Tibial artery (tissue), 4 donors: ENCODE measurements at places on chromosomes 6 and 20.

DNA sequence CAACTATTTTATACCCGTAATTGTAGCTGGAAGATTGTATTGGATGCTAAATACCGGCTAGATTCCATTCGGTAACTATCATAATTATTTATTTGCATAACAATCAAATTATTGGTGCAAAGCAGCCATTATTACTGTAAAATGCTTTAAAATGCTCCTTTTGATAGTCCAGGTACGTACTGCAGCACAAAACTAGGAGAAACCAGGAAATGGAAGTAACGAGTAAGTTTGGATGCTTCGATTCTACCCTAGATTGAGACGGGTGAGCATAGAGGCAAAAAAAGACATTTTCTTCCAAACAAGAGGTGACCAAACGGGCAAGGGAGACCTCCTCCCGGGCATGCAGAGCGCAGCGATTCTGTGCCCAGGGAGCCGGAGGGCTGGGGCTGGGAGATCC, 469 bp upstream of the XRN2 start:
- DNase-seq: no peak
- peak overlapping the region; percentile 88 for H3K4me3 ChIP-seq
- no peaks in the 10 kb centered on the region for H3K27me3 ChIP-seq

- H3K27me3 ChIP-seq: no peaks in the 10 kb centered on the region
- no peak for DNase-seq
- H3K4me3 ChIP-seq: no peak overlapping the region
Measured at GRCh38 chr6:15953152-15953880, 175.6 kb upstream of the MYLIP start.

DNA sequence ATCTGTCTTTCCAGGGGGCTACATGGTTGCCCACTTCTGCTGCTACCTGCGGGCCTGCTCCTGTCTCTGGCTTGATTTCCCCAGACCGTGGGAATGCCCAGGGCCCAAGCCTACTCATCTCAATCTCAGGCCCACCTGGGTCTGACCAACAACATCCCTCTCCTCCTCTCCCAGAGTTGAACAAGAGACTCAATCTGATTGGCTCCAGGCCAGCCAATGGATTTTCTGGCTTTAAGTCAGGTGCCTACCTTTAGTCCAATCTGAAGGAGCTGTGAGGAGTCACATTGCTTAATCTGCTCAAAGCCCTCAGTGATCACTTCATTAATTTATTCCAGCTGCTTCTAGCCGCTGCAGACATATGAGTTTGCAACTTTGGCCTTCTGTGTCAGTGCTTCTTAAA, 162.4 kb upstream of the KCNG1 start:
- no peaks in the 10 kb centered on the region for H3K27me3 ChIP-seq
- DNase-seq: no peak
- no peaks in the 10 kb centered on the region for H3K36me3 ChIP-seq
- no peaks in the 10 kb centered on the region for H3K4me1 ChIP-seq
- H3K4me3 ChIP-seq: no peak overlapping the region

DNA sequence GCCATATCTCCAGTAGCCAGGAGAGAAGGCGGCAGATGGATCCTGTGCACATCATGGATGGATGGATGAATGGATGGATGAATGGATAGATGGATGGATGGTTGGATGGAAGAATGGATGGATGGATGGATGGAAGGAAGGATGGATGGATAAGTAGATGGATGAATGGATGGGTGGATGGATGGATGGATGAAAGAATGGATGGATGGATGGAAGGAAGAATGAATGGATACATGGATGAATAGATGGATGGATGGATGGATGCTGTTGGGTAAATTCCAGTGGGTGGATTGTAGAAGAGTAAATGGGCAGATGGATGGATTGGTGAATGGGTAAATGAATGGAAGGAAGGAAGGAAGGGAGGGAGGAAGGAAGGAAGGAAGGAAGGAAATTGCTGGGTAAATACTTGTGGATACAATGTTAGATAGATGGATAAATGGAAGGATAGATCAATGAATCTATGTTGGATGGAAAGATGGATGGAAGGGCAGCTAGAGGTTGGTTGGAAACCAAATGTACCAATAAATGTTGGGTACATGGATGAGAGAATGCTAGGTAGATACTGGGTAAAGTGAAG, 19.5 kb downstream of the PTGIS start:
- DNase-seq: no peak
- peaks cover 41% of the 10 kb centered on the region for H3K4me1 ChIP-seq
- H3K4me3 ChIP-seq: no peak overlapping the region
- H3K27me3 ChIP-seq: no peaks in the 10 kb centered on the region
- peak overlapping the region; percentile 68 for H3K27ac ChIP-seq

DNA sequence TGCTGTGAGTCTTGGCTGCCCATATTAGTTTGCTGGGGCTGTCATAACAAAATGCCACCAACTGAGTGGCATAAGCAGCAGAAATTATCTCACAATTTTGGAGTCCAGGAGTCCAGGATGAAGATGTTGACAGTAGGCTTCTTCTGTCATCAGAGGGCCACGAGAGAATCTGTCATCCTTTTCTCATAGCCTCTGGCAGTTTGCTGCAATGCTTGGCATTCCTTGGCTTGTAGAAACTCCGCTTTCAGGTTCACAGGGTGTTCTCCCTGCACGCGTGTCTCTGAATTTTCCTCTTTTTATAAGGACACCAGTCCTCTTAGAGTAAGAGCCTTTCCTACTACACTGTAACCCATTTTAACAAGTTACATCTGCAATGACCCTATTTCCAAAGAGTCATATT, 838.4 kb downstream of the TFAP2A start:
- no peaks in the 10 kb centered on the region for H3K27me3 ChIP-seq
- no peaks in the 10 kb centered on the region for H3K4me1 ChIP-seq
- no peak overlapping the region for H3K4me3 ChIP-seq

GRCh38 chr6:148221196-148221979, 121.2 kb upstream of the SASH1 start:
- no peaks in the 10 kb centered on the region for H3K36me3 ChIP-seq
- H3K27me3 ChIP-seq: no peaks in the 10 kb centered on the region
- H3K4me3 ChIP-seq: no peak overlapping the region
- H3K27ac ChIP-seq: no peak overlapping the region
- no peak for DNase-seq

- H3K27me3 ChIP-seq: peaks cover 24% of the 10 kb centered on the region
- no peak overlapping the region for H3K27ac ChIP-seq
- no peak overlapping the region for H3K4me3 ChIP-seq
- peaks cover 4% of the 10 kb centered on the region for H3K4me1 ChIP-seq
- peak; percentile 71 for DNase-seq
Measured at GRCh38 chr20:58721951-58722778, 29.6 kb downstream of the NPEPL1 start.
